Globus pallidus (tissue), 1 donor: ENCODE measurements at places on chromosomes 7 and 10.

DNA sequence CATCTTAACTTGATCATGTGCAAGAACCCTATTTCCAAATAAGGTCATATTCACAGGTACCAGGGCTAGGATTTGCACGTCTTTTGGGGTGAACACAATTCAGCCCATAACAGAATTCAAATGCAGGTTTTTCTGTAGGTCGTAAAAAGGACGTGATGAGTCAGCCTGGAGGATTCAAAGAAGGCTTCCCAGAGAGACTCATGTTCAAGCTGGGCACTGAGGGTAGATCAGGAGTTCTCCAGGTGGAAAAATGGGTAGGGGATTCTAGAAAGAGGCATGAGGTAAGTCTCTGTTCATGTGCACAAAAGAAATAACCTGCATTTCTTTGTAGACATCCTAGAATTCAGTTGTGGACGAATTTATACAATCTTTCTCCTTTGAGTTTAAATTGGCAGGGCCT, 160.4 kb downstream of the RPS24 start:
- DNase-seq: no peak

GRCh38 chr10:48611133-48611532, 6.3 kb upstream of the ARHGAP22 start:
- no peak for DNase-seq

DNA sequence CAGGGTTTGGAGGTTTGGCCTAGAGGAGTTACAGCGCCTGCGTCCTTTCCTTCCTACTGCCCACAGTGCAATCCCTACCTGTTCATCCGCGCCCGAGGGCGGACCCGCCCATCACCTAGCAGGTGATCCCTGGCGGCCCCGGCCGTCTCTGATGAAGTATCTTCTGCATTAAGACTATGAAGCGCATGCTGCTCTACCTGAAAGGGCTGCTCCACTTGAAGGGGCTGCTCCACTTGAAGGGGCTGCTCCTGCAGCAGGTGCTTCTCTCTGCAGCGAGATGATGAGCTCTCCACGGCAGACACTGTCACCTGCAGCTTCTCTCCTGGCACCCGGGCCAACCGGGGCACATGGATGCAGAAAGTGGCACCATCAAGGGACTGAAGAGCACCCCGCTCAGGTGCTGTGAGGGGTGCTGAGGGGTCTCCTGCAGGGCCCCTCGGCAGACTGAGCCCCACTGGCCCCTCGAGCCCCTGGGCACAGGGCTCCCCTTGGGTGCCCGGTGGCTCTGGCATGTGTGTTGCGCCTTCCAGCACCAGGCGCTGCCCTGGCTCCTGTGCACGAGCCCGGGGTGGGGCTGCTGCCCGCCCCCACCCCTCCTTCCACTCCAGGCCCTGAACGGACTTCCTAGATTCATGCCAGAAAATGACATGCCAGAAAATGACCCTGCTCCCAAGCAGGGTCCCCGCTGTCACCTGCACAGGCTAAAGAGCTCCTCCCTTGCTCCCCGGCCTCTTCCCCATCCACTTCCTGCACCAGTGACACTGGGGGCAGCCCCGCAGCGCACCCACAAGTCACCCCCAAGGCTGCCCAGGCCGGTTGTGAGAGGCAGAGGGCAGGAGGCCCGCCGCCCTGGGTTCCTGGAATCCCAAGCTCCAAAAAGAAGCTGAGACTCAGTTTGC, 29.4 kb downstream of the WDR86 start:
- no peak for DNase-seq

- no peak for DNase-seq
Measured at GRCh38 chr7:117718116-117718835, 155.0 kb downstream of the CTTNBP2 start.

DNA sequence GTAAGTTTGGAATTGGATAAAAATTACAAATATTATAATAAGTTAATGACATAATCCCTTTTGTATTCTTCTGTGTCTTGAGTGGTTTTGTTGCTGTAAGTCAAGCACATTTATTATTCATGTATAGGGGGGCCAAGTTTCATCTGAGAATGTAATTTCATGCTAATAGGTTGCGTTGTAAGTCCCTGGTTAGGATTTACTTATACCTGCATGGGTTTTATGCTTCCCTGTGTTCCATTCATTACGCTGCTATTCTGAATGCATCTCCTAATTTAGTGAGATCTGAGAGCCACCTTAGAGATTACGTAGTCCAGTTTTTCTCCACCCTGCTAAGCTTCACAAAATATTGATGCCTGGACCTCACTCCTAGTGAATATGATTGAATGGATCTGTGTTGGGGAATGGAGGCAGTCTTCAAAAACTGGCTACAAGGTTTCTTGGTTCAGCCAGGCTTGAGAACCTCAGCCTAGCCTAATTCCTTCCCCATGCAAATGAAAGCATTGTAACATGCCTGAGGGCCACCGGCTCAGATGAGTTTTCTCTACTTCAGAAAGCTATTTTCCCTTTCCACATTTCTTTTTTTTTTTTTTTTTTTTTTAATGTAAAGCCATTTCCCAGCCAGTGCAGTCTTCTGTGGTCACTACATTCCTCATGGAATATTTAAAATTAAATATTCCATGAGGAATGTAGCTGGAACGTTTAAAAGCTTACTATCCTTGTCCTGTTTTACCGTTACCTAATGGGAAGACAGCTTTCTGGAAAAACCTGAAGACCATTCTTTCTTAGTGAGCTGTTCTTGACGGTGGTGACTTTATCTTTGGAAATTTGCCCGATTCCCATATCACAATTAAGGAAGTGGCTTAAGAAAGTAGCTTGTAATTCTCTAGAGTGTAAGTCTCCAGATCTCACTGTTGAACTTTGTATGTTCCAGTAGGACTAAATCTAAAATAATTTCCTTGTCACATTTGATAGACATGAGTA, 16.0 kb downstream of the PAPSS2 start:
- no peak for DNase-seq

GRCh38 chr10:62244785-62245467, 23.7 kb downstream of the RTKN2 start:
- DNase-seq: peak; percentile 86

DNA sequence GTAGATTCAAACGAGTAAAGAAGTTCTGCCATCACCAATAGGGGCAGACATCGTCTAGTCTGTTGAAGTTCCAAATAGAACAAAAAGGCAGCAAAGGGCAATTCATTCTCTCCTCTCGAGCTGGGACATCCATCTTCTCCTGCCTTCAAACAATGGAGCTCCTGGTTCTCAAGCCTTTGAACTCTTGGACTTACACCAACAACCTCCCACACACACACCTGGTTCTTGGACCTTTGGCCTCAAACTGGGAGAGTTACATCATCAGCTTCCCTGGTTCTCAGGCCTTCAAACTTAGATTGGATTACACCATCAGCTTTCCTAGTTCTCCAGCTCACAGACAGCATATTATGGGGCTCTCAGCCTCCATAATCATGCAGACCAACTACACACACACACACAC, 9.8 kb upstream of the GIMAP5 start:
- DNase-seq: no peak

GRCh38 chr7:33644489-33644888, 260.9 kb upstream of the BMPER start:
- no peak for DNase-seq

- DNase-seq: no peak
Measured at GRCh38 chr7:108076156-108076555, 54.0 kb downstream of the LAMB4 start.

DNA sequence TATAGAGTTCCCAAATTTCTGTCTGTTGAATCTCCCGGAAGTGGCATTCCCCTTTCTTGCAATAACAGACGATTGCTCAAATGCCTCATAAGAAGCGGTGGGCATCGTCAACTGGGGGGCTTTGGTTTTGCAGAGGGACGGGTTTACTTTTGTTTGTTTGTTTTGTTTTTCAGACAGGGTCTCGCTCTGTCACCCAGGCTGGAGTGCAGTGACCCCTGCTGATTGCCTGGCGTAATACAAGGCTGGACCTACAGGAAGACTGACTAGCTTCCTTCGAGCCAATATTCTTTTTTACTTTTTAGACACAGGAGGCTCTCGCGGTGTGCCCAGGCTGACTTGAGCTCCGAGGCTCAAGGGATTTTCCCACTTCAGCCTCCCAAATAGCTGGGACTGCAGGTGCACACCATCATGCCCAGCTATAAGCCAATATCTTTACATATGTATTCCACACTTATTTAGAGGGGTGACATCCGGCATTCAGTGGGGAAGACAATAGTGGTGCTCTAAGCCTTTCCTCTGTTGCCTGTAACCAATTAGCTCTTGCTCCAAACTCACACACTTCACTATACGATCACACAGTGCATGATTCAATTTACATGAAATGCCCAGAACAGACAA, 58.1 kb downstream of the FHIP2A start:
- DNase-seq: no peak

DNA sequence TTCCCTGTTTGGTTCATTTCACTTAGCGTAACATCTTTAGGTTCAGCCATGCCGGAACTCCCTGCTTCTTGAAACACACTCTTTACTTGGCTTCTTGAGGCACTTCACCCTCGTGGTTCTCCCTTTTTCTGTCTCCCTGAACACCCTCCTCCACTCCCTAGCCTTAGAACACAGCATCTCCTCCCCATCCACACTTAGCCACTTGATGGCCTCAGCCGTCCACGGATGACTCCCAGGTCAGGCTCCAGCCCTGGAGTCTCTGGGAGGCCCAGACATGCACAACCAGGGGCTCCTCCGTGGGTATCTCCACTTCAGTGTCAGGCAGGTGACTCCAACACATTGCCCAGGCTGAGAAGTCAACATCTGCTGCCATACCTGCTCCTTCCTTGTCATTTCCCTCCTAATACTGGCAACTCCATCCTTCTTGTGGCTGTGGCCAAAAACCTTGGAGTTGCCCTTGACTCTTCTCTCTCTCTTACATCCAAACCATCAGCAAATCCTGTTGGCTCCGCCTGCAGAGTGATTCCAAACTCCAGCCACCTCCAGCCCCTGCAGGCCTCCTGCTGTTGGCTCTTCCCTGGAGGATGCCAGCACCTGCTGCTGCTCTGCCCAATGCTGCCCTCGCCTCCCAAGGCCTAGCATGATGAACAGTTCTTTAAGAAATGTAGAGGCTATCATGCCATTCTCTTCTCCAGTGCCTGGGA, 8.4 kb upstream of the INMT start:
- no peak for DNase-seq

GRCh38 chr7:101164071-101164840, 1.1 kb downstream of the VGF start:
- DNase-seq: no peak

DNA sequence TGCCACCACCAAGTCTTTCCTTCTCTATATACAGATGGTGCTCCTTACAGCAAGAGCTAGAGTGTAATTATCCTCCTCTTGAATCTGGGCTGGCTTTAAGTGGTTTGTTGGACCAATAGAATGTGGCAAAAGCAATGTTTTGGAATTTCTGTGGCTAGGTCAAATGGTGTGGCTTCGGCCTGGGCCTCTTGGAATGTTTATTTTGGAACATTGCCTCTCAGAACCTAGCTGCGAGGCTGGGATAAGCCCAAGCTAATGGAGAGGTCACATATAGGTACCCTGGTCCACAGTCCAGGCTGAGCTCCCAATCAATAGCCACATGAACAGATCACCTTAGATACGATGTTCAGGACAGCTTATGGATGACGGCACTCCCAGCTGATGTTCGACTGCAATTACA, 556.7 kb downstream of the TYW1 start:
- no peak for DNase-seq

DNA sequence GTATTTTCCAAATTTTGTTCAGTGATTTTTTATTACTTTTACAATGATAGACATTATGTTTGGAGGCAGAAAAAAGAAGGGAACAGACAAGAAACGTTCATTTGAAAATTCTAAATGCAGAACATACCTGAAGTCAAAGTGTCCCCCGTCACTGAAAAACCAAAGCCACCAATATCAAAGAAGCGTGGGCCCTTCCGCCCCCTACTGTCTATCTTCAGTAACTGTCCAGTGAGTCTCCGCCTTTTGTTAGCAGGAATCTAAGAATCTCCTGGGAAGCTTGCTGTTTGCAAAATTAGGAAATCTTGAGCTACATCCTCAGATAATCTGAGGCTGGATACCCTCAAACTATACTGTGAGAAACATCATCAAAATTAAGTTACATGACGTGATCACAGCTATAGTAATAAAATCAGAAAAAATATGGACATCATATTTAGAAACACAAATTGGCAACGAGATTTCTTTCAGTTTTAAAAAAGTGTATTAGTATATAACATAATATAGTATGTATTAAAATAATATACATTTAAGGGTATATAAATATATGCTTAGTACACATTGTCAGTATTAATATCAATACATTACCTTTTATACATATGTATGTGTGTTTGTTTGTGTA, 169.3 kb upstream of the AKR1E2 start:
- peak; percentile 46 for DNase-seq

- peak; percentile 34 for DNase-seq
Measured at GRCh38 chr7:150831851-150832250, 20.5 kb upstream of the AOC1 start.

DNA sequence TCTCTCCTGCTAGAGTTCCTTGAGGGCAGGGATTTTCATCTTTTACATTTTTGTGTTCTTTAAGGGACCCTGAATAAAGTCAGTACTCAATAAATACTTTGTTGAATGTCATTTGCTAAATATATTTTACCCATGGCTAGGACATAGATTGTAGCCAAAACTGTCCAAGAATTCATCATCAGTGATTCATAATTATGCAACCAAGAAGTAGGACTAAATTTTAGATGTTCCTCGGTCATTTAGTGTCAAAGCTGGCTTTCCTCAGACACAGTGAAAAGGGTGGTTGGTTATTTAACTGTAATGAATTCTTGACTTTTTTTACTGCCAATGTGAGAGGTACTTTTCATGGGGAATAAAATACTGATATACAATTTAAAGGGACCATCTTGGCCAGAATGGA, 3.3 kb downstream of the NUDT13 start:
- no peak for DNase-seq

DNA sequence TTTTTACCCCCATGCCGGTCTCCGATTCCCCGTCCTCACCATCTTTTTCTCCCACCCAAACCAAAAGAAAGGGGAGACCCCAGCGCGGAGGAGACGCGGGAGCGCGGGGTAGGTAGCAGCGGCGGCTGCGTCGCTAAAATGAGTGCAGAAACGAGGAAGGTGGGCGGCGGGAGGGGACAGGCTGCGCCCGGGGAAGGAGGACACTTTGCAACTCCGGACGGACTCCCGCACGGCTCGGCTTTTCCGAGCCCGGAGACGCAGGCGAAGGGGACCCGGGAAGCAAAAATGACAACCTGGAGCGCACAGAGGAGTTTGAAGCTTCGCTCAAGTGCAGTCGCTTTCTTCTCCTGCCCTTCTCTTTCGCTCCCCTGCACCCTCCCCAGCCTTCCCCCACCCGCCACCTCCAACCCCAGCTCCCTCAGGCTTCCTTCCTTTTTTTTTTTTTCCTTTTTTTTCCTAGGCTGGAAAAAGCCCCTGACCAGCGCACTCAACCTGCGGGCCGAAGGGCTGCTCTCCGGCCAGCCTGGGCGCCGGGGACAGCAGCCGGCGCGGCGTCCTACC, 453 bp downstream of the SFMBT2 start:
- DNase-seq: peak; percentile 41
